Mesendoderm (in vitro differentiated cells): ENCODE measurements at places on chromosomes 2 and 18.

GRCh38 chr2:32743480-32744236 is 115.8 kb downstream of the TTC27 start:
- no peak for DNase-seq

- no peak for DNase-seq
Observed at GRCh38 chr2:161424891-161425727, 9.0 kb downstream of the TBR1 start.

DNA sequence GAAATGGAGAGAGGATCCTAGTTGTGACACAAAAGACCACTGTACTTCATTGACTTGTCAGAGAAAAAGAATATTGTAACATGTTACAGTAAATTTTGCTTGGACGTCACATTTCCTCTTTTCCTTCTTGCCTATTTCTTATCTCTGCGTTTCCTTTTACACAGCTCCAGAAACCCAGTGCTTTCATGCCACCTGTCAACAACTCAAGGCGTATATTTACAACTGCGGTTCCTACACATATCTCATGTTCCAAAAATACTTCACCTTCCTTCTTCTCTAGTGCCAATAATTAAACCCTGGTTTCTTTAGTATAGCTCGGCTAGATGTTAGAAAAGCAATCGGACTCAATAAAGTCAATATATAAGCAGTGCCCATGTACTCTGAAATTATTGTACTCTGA is 911.5 kb upstream of the FSHR start:
- DNase-seq: no peak

DNA sequence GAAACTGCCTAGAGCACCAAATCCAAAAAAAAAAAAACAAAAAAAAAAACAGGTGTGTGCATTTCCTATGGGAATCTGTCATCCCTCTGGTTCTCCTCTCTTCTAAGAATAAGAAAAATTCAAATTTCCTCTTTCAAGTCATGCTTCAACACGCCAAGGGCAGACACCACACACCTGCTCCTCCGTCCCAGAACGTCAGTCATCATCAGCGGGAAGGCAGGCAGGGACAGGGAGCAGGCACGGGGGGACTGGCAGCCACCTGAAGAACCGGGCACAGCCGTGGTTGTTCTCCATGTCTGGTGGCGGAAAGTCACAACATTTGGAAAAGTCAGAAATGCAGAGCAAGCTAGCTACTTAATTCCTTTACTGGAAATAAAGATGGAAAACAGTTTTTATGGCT is 214.8 kb downstream of the IKZF2 start:
- no peak for DNase-seq

- no peak for DNase-seq
Observed at GRCh38 chr2:215755641-215756345, 257.6 kb downstream of the MREG start.

DNA sequence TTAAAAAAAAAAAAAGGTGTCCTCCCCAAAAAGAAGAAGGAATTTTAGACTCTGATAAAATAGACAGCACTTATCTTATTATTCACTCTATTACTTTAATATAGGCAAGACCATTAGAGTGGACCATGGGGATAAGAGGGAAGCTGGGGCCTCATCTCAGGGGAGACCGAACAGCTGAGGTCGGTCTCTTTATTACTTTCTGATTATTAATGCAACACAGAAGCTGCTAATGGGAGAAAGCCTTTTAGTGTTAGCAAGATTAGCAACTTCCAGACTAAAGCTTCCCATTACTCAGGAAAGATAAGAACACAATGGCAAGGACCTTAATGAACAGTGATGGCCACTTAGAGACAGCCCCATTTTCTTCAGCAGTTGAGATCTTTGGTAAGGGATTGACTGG is 135.5 kb downstream of the TMEFF2 start:
- DNase-seq: peak; percentile 28

- DNase-seq: no peak
Observed at GRCh38 chr2:44211183-44211582, 42.5 kb downstream of the PPM1B start.

DNA sequence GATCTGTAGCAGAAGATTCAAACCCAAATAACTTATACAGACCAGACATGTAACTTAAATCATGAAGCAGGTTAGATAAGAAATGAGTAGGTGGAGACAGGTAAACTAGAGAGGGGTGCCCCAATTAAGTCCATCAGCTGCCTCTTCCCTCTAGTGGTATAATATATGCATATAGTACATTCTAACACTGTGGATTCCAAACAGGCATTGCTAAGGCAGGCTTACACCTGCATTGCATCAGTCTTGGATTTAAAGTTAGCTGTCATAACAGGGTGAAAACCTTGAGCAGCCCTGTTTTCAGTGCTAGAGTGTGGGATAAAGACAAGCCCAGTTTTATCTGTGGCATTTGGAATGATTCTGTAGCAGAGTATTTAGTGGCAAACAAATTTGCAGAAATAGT is 63.4 kb downstream of the NYAP2 start:
- peak; percentile 28 for DNase-seq

DNA sequence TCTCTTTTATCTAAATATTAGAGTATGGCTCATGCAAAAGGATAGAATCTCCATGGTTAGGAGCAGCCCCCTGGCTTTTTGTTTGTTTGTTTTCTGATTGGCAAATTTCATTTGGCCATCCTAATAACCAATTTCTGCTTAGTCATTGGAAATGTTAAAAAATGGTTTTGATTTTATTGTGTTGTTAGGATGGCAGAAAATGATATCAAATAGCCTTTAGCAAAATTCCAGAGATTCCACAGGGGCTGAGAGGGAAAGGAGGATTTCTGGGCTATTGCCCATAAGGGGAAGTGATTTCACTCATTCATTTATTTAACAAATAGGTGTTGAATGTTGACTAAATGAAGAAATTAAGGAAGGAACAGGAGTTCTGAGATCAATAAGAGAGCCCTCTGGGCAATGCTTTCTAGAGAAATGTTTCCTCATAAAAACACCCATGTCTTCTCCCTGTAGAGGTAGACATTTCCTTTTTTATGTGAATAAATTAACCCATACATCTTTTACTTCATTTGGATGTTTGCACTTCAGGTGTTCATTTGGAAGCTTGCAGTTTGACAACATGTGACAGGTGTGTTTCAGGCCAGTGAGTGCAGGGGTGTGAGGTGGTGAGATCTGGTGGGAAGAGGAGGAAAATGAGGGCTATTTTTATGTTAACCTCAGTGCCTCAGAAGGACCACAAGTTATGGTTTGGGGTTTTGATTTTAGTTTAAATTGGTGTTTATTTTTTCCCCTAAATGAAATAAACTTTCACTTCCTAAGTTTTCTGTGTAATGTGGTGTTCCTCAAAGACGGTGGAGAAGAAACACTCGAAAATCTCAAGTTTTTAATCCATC is 61.7 kb upstream of the EPC2 start:
- DNase-seq: peak; percentile 36

DNA sequence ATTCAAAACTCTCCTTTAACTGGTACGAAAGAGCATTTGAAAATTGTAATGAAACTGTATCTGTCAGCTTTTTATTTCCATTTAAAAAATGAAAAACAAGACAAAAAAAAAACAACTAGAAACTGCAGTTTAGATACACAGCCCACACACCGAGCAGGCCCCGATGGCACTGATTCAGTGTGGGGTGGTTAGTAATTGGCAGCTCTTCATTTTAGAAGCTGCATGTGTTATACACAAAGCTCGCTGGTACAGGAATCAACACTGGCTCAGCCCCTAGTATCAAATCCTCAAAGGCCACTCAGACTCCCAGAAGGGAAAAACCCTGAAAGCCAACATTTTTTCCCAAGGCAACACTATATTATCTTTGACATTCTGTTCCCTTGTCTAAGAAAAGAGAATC is 30.5 kb upstream of the RMDN2 start:
- DNase-seq: no peak

- DNase-seq: no peak
Observed at GRCh38 chr2:182522972-182523473, 96.2 kb upstream of the PDE1A start.

DNA sequence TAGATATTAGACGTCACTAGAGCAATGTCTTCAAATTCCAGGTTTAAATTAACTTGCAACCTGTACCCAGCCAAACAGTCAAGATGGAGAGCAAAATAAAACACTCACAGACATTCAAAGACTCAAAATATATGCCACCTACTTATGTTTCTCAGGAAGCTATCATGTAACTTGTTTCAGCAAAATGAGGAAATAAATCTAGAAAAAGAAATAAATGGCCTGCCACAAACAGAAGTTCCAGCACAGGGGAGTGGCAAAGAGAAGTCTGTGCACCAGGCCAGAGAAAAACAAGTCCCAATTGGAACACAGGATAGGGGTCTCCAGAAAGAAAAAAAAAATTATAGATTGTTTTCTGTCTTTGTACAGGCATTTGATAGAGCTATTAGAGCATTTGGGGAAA is 96.7 kb downstream of the LRP2 start:
- no peak for DNase-seq

DNA sequence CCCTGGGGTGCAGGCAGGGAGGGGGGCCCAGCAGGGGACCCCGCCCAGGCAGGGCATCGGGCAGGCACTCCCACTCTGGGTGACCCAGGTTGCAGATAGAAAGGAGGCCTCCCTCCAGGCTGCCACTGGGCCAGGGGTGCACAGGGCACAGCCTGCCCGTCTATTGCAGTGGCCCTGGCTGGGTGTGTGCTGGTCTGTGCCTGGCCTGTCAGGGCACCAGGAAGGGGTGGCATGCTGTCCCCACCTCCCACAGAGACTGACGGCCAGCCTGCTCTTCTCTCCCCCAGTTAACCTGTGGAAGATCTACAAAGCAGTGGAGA is 12.9 kb downstream of the ARID5A start:
- no peak for DNase-seq

- no peak for DNase-seq
Observed at GRCh38 chr2:33209976-33210375, 263.2 kb downstream of the LTBP1 start.

GRCh38 chr2:104420953-104421352 is 433.0 kb upstream of the POU3F3 start:
- no peak for DNase-seq

DNA sequence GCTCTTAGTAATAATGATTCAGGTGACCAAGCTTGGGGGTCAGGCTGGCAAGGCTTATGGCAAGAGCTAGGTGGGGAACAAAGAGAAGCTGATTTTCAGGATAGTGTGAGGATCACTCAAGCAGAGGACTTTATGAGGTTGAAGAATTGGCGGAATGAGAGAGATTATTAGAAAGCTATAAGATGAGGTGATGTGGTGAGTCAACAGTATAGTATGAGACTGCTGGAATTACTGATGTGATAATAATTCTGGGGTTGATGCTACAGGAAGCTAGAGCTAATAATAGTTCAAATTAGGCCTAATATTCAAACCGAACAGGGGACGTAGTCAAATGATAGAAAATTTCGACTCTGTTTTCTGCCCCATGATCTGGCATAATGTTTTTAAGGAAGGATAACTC is 2115.3 kb upstream of the PIK3C3 start:
- DNase-seq: no peak

- peak; percentile 11 for DNase-seq
Observed at GRCh38 chr2:166234112-166234846, 106.5 kb upstream of the SCN1A start.

GRCh38 chr2:19677825-19678518 is 223.8 kb downstream of the TTC32 start:
- DNase-seq: no peak

DNA sequence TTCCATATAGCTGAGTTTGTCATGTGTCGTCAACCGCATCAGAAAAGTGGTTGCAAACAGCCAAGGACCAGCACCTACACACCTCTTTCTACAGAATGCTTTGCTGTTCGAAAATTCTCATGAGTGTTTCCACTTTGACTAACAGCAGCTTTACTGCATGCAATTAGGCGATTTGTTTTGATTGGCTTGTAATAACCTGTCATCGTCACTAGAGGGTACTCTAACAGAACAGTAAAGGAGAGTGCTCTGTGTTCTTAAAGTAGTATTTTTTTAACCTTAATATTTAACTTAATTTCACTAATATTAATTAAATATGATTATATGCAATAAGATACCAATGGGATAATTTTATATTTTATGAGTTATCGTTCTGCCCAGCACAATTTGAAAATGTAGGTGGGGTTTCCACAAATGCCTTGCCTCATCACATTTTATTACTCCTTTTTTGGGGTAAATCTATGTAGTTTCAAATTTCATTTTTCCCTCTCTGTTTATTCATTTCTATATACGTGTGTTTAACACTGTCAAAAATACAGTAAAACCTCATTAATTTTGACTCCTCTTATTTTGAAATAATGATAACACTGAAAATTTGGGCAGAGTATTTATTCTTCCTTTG is 502.2 kb downstream of the NRXN1 start:
- DNase-seq: peak; percentile 68

DNA sequence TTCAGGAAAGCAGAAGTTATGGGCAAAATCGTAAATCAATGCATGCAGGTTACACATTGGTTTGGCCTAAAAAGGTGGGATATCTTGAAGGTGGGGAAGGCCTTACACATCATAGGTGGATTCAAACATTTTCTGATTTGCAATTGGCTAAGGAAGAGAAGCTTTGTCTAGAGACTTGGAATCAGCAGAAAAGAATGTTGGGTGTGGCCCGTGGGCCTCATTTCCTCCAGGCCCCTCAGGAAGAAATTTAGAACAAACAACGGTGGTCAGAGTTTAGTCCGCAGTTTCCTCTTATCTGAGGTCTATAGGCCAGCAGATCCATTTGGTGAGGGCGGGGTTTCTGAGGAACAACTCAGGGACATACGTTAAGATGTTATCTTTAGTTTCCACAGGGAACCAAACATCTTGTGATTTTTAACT is 50.9 kb upstream of the AFF3 start:
- peak; percentile 72 for DNase-seq
